ENCODE measurements at places on chromosomes 11 and 22. TPM values are rescaled to one million over a fixed set of nuclear protein-coding genes. Genes with fewer than 3 reads are reported as not detected.

The CCDC157 gene
- total RNA-seq = 4.1 TPM

- no peak overlapping the region for H3K27ac ChIP-seq
- H3K4me3 ChIP-seq = no peak overlapping the region
- H3K27me3 ChIP-seq = no peaks in the 10 kb centered on the region
- peaks cover 5% of the 10 kb centered on the region for H3K4me1 ChIP-seq
Measured at GRCh38 chr22:44173154-44173553, 7.6 kb upstream of the PARVG start.

DNA sequence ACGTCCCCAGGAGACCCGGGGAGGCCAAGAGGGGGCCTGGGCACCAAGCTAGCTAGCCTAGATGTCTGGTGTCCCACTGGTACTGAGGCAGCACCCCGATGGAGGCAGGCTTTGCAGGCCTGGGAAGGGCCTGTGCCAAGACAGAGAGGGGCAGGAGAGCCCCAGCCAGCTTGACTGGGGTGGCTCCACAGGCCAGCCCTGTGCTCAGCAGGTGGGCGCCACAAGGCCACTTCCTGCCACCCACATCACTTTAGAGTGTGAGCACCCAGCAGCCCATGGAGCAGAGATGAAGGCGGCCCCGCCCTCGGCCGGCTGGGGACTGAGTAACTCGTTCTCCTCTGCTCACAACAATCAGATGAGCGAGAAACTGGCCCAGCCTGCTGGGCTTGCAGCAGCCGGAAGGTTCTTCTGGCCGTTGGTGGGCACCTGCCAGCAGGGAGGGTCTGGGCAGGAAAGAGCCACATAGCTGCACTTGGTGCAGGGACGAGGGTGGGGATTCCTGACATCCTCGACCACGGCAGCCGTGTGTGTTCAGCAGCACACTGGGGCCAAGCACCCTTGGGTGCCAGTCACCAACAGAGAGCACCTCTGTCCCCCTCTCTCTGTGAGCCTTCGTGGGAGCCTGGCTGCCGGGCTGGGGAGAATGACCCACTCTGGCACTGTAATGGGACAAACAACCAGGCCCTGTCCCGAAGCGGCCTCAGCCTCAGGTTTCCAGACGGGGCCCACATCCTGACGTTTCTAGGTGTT, 7.6 kb downstream of the OSBPL5 start:
- H3K27me3 ChIP-seq = peaks cover 2% of the 10 kb centered on the region
- no peak for DNase-seq

DNA sequence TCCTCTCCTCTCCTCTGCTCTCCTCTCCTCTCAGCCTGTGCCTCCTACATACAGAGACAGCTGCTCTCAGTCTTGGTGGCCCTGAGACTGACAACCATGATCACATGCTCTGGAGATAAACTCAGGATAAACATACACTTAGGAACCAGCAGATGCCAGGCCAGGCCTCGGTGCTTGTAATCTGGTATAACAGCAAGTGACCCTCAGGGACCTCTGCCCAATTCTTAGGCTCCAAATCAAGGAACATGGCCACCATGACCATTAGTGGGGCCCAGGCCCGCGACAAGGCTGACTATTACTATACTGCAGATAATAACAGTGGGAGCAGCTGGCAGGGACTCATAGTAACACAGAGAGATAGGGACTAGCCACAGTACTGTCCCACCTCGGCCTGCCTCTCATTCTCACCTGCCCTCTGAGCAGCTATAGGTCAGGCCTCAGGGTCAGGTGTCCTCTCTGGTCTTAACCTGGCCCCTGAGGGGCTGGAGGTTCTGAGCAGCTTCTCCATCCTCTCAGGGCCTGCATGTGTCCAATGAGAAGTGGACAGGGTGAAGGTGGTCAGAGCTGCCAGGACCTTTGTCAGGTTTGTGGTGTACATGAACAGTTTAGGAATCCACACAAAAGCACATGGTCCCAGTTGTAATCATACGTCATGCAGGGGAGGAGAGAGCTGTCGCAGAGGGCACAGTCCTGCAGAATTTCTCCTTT, 106.1 kb downstream of the GGTLC2 start:
- H3K4me3 ChIP-seq = no peak overlapping the region
- no peaks in the 10 kb centered on the region for H3K4me1 ChIP-seq
- H3K27me3 ChIP-seq = peaks cover 12% of the 10 kb centered on the region
- H3K27ac ChIP-seq = no peak overlapping the region
- DNase-seq = no peak

DNA sequence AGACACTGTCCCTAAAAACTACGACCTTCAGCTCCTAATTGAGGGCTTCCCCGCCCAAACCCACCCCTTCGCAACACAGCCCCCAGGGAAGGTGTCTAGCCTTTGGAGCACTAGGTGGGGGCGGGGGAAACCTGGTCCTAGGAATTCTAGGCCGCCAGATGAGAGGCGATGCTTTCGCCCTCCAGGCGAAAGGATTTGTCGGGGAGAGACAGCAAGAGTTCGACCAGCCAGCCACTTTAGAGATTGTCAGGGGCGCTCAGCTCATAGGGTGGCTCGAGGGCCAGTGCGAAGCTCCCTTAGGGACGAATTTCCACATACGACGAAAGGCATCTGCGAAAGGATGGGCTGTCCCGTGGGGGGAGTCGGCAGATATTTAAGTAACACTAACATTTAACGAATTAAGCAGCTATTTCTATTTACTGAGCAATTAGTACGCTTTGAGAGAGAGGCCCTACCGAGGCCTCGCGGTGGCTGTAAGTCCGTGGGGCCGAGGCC, 5.3 kb downstream of the CD248 start:
- peak overlapping the region; percentile 79 for H3K4me3 ChIP-seq
- no peaks in the 10 kb centered on the region for H3K27me3 ChIP-seq

- DNase-seq = no peak
- peaks cover 46% of the 10 kb centered on the region for H3K27me3 ChIP-seq
- H3K4me3 ChIP-seq = no peak overlapping the region
- no peaks in the 10 kb centered on the region for H3K4me1 ChIP-seq
- no peak overlapping the region for H3K27ac ChIP-seq
- H3K36me3 ChIP-seq = no peaks in the 10 kb centered on the region
Measured at GRCh38 chr11:2789791-2790567, 90.2 kb upstream of the KCNQ1OT1 start.

DNA sequence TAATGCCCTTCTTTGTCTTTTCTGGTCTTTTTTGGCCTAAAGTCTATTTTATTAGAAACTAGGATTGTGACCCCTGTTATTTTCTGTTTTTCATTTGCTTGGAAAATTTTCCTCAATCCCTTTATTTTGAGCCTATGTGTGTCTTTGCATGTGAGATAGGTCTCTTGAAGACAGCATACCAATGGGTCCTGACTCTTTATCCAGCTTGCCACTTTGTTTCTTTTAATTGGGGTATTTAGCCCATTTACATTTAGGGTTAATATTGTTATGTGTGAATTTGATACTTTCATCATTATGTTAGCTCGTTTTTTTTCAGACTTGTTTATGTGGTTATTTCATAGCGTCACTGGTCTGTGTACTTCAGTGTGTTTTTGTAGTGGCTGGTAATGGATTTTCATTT, 682.6 kb downstream of the JRKL start:
- no peak for DNase-seq
- H3K36me3 ChIP-seq = no peaks in the 10 kb centered on the region
- H3K4me3 ChIP-seq = no peak overlapping the region
- no peaks in the 10 kb centered on the region for H3K27me3 ChIP-seq
- H3K4me1 ChIP-seq = no peaks in the 10 kb centered on the region
